ENCODE measurements at places on chromosomes 2 and 18.

DNA sequence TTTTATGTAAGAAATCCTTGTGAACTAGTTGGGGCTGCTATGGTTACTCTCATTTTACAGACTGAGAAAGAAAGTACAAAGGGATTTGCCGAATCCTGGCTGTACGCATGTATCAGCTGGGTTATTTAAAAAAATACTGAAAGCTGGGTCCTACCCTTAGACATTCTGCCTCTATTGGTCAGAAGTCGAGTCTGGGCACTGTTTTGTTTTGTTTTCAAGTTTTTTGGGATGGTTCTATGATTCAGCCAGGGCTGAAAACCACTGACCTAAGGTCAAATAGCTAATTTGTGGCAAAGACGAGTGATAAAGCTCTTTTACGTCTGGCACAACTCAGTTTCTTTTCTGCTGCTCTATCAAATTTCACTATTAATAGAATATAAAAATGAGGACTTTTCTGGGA, 5.9 kb upstream of the SLC8A1 start:
- peak; percentile 20 for DNase-seq

- no peak for DNase-seq
Observed at GRCh38 chr2:186946896-186947467, 98.0 kb upstream of the ZSWIM2 start.

DNA sequence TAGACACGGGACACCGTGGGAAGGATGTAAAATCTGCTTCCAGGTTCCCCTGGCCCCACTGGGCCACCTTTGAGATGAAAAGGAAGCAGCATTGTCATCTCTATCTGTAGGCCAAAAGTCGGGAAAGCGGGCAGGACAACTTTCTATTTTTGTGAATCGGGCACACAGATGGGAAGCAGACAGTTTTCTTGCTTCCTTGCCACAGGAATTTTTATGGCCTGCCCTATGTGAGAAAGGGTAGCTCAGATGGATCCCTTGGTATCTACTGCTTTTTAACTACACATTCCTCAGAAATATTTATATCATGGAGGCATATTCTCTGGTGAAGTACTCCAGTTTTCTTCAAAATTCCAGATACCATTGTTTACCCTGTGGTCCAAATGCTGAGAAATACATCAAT, 735.5 kb downstream of the CBLN2 start:
- peak; percentile 26 for DNase-seq

DNA sequence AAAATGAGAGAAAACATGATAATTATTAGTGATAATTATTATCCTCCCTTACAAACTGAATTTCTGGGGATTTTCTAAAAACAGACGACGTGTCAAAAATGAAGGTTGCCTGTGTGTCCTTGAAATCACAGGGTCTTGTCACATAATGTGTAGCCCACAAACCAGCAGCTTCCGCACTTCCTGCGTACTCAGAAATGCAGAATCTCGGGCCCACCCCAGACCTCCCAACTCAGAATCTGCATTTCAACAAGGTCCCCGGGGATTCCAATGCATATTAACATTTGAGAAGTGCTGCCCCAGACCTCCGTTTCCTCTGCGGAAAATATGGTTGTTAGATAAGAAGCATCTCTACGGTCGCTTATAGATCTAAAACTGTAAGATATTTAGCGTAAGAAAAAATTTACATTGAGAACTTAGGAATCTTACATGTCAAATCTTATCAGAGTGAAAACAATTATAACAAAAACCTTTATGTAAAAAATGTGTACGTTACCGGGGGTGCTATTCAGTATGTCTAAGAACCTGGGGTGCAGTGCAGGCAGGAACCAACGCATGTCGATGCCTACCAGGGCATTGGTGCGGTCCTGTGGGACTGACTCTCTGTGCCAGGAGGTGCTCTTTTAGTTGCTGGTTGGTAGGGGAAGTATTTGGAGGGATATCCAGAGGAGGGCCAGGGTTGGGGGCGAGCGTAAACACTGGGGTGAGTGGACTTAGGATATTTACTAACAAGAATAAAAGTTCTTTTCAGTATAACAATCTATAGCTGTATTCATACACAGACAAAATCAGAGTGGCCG, 15.2 kb downstream of the CDKL4 start:
- no peak for DNase-seq

DNA sequence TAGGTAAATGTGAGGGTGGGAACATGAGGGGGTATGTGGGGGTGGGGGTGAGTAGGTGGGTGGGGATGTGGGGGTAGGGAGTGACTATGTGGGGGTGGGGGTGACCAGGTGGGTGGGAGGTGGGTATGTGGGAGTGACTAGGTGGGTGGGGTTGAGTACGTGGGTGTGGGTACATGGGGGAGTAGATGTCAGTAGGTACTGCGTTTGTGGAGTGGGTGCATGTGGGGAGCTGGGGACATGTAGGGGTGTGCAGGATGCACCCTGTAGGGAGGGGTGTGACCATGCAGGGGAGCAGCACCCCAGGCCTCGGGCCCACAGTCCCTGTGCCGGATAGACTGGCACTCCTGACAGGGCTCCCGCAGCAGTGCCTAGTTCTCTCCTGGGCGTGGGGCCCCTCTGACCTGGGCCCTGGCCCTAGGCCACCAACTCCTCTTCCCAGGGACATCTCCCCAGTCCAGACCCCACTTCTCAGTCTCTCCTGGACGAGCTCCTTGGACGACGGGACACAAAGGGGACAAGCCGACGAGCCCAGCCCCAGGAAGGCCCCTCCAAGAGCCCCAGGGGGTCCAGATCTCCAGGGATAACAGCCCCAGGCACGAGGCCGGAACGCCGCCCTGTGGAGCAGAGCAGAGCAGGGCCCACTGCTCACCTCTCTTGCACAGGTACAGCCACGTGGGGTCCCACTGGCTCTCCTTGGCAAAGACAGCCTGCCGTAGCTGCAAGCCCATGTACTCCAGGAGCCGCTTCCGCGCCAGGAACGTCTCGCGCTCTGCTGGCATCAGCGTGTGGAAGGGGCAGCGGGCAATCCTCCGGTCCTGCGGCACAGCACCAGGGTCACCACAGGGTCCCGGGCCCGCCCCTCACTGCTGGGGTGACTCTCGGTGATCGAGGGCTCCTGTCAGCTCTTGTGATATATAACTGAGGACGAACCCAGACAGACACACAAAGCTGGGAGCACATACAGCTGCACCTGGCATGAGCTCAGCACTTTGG, 58.2 kb downstream of the ANKMY1 start:
- DNase-seq = no peak

GRCh38 chr18:6885992-6886796, 156.7 kb downstream of the ARHGAP28 start:
- peak; percentile 57 for DNase-seq

DNA sequence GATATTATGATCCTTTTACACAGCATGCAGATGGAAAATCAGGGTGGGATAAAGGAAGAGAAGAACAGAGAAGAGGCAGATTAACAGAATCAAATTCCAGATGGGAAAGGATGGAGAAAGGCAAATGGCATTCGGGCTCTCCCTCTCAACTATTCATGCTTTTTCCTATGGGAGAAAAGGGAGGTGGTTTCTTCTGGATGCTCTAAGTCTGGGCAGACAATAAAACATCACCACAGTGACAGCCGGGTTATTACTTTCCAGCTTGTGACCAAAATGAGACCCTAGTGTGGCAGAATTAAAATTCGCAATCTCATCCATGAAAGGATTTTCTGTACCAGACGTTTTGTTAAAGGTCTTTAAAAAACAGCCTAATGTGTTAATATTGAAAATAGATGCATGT, 440.7 kb downstream of the RND3 start:
- no peak for DNase-seq

DNA sequence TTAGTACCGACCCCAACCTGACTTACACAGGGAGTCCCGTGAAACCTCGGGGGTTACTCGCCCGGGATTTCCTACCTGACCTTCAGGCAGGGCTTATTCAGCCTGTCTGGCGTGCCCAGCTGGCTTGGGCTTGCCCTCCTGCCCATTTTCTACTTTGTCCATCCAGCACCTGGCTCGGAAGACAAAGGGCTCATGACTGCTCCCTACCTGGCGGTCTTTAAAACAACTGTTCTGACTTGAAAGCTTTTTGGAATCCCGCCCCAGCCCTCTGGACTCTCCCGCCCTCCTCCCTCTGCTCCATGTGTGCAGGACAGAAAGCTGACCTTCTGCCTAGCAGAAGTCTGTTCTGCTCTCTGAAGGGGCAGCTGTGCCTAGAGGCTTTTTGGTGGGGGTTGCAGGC, 43.1 kb downstream of the ACKR3 start:
- DNase-seq = no peak

GRCh38 chr2:63667132-63667700, 78.5 kb downstream of the MDH1 start:
- no peak for DNase-seq

DNA sequence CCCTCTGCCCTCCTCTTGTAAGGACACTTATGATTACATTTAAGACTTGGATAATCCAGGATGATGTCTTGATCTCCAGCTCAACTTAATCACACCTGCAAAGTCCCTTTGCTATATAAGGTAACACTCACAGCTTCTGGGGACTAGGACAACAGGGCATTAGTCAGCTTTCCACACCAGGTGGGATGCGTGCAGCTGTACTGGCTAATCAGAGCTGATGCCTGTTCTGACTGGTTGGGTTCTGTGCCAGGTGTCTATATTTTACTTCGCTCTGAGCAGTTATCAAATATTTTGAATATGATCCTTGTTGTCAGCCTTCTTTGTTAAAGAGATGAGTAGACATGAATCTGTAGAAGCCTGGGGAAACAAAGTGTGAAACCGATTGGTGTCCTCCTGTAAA, 115.5 kb upstream of the ATP8B1 start:
- no peak for DNase-seq

DNA sequence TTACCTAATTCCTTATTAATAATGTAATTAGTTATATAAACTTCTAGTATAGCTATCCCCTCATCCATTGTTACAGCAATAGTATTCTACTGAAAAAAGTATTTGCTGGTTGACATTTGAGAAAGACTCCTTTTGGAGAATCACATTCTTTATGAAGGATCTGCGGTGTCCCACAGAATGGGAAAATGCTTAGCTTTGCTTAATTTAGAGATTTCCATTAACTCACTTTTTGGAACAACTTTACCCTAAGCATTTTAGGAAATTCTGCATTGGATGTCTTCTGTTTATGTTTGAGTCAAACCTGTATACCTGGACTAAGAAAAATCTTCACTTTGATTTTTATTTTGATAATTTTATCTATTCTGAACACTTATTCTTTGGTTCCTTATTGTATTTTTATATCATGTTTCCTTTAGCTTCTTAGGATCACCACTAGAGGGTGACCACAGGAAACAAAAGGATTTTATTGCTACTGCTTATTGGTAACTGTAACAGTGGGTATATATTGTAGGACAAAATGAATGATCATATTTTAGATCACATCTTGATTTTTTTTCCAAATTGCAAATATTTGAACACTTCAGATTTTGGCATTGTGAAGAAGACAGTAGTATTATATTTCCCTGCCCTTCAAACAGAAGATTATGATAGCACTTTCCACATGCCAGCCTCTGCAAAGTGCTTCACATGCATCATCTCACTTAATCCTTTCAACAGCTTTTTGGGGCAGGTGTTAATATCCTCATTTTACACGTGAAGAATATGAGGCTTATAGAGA, 79.6 kb downstream of the MIB1 start:
- peak; percentile 18 for DNase-seq

DNA sequence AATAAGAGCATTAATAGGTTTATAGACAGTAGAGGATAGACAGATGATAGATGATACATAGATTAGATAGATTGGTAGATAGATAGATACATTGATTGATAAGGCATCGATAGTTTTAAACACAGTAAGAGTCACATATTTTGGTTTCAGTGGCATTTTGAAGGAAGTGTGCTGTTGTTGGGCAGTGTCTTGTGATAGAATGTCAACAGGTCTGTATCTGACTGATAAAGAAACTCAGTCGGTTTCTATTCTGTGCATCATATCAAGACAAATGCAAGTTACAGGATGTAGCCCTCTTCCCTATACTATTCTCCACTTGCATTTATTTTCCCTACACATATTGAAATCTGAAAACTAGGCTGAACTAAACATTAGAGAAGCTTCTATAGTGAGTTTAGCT, 1229.0 kb upstream of the ZEB2 start:
- no peak for DNase-seq

DNA sequence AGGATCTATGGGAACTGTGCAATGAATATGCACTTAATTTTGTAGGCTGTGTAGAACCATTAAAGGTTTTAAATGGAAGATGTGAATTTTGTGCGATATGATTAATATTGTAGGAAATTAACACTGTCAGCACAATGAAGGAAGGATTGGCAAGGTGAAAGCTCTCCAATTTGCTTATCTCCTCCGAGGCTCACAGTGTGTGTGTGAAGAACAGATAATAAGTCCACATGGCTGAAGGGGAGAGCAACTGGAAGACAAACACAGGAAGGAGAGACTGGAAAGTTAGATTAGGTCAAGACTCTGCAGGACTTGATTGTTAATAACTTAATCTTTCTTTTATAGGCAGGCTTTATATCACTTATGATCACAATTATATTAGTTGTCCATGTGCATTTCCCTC, 269.7 kb upstream of the VRK2 start:
- DNase-seq = no peak

DNA sequence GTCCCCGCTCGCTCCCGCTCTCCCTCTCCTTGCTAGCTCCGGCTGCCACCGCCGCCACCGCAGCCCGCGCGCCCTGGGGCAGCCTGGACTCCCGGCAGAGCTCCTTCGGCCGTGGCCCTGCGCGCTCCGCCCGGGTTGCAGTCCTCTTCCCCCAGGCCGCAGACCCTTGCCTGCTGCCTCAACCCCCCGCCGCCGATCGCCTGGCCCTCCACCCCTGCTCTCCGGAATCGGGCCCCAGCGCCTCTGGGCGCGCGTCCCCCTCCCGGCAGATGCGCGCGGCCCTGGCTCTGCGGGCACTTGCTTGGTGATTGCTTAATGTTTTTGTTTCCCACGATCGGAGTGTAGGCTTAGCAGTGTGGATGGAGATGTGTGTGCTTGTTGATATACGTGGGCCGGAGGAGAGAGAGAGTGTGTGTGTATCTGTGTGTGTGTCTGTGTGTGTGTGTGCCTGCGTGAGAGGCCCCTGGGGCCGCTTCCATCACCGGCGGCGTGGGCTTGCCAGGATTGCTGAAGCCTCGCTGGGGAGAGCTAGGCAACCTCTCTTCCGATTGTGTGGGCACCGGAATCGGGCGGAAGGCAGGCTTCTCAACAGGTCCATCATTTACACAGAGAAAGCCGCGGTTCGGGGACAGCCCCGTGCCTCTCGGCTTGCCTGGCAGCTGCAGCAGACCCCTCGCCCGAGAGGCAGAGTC, 877 bp downstream of the INHBB start:
- DNase-seq = no peak

DNA sequence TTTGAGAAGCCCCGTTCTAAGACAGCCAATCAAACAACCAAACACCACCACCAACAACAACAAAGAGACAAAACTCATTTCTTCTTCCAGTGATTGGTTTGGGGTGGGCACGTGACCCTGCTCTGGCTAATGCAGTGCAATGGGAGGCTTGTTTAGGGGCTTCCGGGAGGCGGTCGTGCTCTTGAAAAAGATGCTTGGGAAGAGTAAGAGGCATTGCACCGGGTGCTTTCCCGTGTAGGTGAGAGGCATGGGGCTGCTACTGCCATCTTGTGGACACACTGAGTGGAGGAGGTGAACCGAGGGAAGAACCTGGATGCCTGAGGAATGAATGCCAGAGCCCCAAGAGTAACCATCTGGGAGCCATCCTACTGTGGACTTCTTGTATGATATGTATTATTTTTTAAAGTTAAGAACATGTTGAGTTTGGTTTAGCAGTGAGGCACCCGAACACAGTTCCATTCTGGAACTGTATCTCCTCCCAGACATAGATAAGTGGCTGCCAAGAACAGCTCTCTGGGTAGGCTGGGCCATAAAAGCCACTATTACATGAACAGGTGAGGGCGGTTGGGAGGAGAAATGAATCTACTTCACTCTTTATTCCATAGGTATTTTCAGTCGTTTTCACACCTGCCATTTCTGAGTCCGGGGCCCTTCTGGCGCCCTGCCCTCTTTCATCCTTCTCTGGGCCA, 19.1 kb upstream of the ARHGAP25 start:
- DNase-seq = peak; percentile 71

All from kidney tubule cell (primary cell).